Activated CD4-positive, CD25-positive, alpha-beta regulatory T cell (primary cell): ENCODE measurements at places on chromosomes 5 and 9.

DNA sequence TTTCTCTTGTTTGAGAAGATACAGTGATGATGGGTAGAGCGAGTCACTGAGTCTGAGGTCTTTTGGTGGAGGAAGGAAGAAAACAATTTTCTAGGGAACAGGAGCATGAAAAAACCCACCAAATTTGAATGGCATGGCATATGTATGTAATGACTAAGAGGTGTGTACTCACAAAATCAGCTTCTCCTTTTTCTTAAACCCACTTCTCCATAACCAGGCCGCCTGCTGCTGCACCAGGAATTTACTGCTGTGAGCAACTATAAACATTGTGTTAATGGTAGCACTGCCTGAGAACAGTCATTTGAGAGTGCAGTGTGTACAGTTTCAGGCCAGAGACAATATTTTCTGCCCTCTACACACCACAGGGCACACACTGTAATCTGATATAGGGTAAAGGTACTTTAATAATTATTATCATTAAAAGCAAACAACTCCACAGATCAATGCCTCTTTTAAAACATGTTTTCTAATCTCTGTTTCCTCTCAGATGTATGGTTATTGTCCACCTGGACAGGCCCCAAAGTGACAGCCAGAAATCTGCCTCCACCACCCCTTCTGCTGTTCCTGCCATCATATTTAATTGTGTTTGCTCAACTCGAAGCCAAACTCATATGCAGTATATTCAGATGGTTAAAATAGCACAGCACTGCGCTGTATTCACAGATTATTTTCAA lies 241.6 kb downstream of the KIAA0825 start:
- no peak for DNase-seq

GRCh38 chr9:90898228-90898627 lies 96.6 kb downstream of the SYK start:
- DNase-seq = no peak

- DNase-seq = no peak
These were observed at the start of gene ADCY2 for GRCh38 chr5:7395947-7396712. ADCY2 (plus strand) TSS chr5:7396138; CDS start chr5:7396297, 159 bp downstream.

GRCh38 chr5:21199087-21199486 lies 1211.1 kb upstream of the CDH18 start:
- DNase-seq = no peak

- no peak for DNase-seq
These were observed 36.5 kb downstream of the KIF24 start for GRCh38 chr9:34292552-34292951.

- no peak for DNase-seq
These were observed 62.4 kb downstream of the MEF2C start for GRCh38 chr5:88820581-88820980.

GRCh38 chr9:86836797-86837196 lies 110.5 kb downstream of the GAS1 start:
- DNase-seq = no peak

- no peak for DNase-seq
These were observed 153.7 kb upstream of the GRAMD2B start for GRCh38 chr5:126269511-126269910.

DNA sequence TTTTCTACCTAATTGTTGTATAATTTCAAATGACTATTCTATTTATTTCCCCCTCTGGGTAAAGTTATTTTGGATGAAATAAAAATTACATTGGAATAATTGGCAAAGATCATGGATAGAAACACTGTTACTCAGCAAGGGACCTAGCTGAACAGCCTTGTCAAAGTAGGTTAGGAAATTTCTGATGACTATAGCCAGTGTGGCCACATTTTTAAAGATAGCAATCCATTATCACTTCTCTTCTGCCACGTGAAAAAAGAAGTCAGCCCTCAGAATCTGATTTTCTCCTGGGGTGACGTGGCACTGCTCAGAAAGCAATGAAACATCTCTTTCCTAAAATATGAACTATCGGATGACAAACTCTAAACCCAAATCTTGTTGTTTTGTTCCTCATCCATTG lies 784.2 kb upstream of the RIOK2 start:
- no peak for DNase-seq

DNA sequence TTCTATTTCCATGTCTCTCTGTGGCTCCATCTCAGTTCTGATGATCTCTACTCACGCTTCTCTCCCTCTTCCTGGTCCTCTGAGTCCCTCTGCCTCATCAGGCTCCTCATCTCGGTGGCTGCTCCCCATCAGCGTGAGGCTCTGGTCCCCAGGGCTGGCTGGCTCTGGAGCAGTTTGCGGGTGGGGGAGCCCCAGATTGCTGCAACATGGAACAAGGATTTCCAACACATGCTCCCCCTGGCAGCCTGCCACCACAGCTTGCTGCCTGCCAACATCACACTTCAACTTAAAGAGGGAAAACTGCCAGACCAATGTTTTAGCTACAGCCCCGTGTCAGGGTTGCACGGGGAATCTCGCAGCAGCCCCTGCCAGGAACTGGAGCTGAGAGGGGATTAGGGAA lies 77.2 kb upstream of the NEK6 start:
- DNase-seq = no peak

DNA sequence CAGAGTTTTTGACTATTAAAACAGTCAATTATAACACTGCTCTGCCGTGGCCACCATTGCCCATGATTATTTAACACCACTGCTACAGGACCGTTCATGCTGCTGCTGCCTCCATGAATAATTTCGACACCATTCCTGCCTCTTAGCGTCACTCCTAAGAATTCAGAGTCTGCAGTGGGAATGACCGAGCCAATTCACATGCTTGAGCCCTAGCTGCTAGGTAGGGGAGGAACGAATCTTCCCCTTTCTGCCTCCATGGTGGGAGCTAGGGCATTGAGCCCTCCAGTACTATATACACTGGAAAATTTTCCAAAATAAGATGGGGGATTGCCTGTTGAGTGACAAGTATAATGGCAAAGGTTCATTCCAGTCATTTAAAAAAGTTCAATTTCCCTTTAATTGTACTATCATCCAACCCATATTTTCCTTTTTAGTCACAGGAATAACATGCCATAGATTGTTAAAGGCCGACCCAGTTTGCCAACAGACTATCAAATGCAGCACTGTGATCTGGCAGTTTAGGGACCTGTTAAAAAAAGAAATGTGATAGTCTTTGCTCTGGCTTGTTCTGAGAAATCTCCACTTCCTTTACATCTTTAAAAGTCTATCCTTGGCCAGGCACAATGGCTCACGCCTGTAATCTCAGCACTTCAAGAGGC lies 13.5 kb upstream of the B4GALT1 start:
- DNase-seq = no peak

DNA sequence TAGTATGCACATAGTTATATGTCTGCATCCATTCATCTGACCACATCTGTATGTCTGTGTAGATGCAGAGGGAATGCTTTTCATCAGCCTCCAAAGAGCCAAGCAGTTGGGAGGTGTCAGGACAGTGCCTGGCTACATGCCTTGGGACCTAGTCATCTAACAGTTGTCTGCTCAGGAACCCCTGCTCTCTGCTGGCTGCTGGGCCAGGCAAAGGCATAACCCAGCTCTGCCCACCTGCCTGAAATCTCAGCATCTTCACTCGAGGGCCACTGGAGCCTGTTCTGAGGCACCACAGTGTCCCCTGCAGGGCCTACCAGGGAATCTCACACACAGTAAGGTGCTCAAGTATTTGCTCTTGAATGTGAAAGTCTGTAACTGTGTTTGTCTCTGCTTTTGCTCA lies 3.7 kb downstream of the C9orf50 start:
- no peak for DNase-seq

DNA sequence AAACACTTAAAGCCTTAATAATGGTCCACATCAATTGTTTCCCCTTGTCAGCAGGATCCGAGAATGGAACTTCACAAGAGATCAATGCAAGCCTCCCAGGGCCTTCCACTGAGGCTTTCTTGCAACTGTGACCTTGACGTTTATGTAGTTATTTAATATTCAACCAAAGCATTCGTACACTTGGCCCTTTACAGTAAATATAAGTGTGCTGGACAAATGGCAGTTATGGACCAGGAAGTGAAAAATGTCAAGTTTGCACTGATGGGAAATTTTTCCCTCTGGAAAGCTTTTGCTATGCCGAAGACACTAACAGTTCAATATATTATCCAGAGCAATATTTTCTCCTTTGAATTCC lies 101.8 kb downstream of the TTLL11 start:
- DNase-seq = no peak

DNA sequence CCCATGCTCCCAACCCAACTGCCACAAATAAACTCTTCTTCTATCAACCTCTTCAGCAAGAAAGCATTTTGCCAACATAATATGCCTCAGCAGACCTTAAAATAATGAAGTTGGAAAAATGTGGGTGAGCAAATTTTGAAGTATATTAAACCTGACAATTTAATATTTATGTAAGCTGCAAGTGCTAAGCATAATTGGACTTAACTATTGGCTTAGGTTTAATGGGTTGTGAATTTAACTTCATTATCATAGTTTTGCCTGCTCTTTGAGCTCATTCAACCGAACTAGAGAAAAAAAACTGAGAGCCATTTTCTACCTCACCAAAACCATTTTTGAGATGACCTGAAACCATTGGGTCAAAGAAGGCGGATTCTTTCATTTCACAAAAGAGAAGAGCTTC lies 805.5 kb upstream of the DMAC1 start:
- DNase-seq = no peak

- no peak for DNase-seq
These were observed 49.2 kb downstream of the TIMD4 start for GRCh38 chr5:156913719-156914370.

- no peak for DNase-seq
These were observed 329.5 kb downstream of the DEPDC1B start for GRCh38 chr5:60370508-60370907.

GRCh38 chr5:123617561-123617960 lies 105.6 kb downstream of the CSNK1G3 start:
- no peak for DNase-seq

- DNase-seq = no peak
These were observed 390.9 kb downstream of the LRRC70 start for GRCh38 chr5:62969409-62970120.

GRCh38 chr9:81193362-81194339 lies 495.7 kb downstream of the TLE1 start:
- DNase-seq = no peak

- no peak for DNase-seq
These were observed 266.8 kb downstream of the MAT2B start for GRCh38 chr5:163772241-163772640.
